IMR-90 (cell line): ENCODE measurements at places on chromosomes 13 and 19. TPM values are rescaled to one million over a fixed set of nuclear protein-coding genes. Genes with fewer than 3 reads are reported as not detected.

Gene ZNF441
- 2.4 and 2.8 TPM in 2 replicates for polyA plus RNA-seq

Gene F10
- 19.5 and 19.7 TPM in 2 replicates for polyA plus RNA-seq

Gene OR7A5
- not detected in 2 replicates for polyA plus RNA-seq

GRCh38 chr19:13487985-13488384 lies 18.3 kb downstream of the CACNA1A start:
- no peak for DNase-seq
